ENCODE measurements at places on chromosomes 11 and 22.

GRCh38 chr11:27451244-27451965, 21.2 kb downstream of the LGR4 start:
- DNase-seq, result no peak

DNA sequence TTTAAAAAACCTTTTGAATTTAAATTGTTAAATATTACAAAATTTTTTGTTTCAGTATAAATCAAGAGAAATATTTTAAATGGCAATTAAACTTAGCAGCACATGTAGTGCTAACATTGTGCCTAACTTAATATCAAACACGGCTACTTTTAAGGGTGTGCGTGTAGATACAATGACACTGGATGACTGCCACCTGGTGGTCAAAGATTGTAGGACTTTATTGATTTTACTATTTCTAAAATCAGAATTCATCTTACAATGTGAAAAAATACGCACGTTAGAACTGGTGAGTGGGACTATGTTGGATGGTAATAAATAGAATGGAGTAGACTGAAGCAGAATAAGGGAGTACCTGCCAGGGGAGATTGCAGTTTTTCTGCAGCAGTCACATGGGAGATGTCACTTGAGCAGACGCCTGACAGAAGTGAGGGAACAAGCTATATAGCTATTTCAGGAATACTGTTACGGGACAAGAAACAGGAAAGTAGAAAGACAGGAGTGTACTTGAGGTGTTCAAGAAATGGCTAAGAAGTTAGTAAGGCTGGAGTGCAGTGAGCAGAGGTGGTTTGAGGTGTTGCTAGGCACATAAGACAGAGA, 52.9 kb downstream of the UVRAG start:
- DNase-seq, result peak; percentile 53

- no peak for DNase-seq
These were observed 65.5 kb downstream of the BMAL1 start for GRCh38 chr11:13343067-13343466.

DNA sequence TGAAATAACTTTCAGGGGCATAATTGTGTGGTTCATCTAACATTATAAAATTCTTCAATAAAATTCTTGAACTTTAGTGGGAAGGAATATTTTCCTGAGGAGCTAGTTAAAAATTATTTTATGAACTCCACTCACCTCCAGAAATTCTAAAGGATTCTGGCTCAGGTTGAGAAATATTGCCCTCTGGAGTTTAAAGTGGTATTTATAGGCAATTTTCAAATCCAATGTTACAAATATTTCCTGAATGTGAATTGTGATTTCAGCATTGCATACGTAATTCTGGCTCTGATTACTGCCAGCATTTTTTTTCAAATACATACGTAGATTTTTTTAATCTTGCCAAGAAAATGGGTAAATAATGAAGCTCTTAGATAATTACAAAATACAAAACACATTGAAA, 598.2 kb upstream of the ANO3 start:
- DNase-seq, result no peak

DNA sequence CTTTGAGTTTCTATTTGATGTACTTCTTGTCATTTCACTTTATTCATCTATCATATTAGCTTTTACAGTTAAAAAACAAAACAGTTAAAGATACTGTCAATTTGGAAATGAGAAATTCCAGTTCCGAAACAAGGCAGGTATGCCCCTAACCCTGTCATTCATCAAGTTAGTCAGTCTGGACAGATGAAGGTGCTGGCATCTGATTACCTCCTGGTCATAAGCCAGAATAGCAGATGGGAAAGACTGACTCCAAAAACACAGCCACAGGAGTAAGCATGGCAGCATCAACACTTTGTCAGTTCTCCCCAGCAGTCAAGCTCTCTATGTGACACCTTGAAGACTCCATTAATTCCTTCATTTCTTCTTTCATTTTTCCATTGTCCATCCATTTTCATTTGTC, 4.3 kb downstream of the LRRC51 start:
- peak; percentile 85 for DNase-seq

- DNase-seq, result no peak
These were observed 30.6 kb downstream of the KIAA1671 start for GRCh38 chr22:24983151-24983550.

- no peak for DNase-seq
These were observed 37.2 kb downstream of the PARVA start for GRCh38 chr11:12414611-12415010.

- DNase-seq, result no peak
These were observed 13.4 kb downstream of the APLNR start for GRCh38 chr11:57223601-57224000.

DNA sequence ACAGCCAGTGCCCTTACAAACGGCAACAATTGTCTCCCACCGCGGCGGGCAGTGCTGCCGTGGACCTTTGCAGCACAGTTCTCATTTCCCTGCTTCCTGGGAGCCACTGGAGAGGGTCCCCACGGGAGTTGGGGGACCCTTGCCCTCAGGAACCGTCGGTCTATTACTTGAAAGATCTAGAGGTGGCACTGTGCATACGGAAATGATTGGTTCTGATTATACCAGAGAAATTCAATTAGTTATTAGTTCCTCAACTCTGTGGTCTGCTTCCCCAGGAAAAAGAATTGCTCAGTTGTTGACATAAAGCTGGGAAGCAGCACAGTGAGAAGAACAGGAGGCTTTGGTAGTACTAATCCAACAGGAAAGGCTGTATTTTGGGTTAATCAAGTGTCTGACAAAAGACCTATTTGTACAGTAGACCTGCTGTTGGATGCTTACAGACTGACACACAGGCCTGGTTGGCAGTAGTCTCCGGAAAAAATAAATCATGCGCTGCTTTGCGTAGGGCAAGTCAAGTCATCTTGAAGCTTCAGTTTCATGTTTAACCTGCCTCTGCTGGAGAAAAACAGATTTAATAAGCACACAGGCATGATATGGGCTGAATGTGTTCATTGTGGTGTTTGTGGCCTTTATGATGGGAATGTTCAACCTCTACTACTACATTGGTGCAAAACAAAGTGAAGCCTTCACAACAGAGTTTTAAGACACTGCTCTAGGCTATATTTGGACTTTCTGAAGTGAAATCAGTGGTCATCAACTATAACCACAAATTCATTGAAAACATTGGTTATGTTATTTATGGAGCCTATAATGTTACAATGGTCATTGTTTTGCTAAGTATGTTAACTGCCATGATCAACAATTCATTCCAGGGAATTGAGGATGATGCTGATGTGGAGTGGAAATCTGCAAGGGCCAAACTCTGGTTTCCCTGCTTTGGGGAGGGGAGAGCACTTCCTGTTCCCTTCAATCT, 54.6 kb upstream of the SC5D start:
- no peak for DNase-seq

DNA sequence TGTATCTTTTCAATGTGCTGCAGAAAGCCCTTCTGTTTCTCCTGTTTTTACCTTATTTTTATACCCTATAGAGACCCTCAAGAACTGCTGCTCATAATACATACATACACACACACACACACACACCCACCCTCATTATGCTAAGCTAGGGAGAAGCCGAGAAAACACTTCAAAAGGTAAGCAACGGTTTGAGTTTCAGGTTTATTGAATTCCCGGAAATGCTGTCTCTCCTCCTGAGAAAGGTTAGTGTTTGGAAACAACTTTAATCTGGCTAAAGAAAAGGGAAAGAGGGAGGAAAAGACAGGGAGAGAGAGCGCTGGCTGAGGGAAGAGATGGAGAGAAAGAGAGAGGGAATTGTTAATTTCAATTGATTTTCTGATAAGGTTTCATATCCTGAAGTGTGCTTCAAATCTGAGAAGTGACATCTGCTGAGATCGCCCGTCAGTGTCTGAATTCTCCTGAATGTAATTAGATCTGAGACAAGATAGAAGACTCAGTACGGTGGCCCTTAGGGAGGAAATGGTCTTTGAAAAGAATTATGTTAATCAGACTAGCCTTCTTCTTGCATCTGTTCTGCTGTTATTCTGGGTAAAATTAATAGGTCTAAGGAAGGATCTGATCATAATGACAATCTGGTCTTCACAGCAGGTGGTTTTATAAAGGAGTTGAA, 169.1 kb downstream of the NXPE2 start:
- no peak for DNase-seq

GRCh38 chr11:19605520-19606371, 106.9 kb upstream of the NAV2 start:
- DNase-seq, result no peak

- DNase-seq, result no peak
These were observed 23.4 kb upstream of the CLMP start for GRCh38 chr11:123218451-123218850.

DNA sequence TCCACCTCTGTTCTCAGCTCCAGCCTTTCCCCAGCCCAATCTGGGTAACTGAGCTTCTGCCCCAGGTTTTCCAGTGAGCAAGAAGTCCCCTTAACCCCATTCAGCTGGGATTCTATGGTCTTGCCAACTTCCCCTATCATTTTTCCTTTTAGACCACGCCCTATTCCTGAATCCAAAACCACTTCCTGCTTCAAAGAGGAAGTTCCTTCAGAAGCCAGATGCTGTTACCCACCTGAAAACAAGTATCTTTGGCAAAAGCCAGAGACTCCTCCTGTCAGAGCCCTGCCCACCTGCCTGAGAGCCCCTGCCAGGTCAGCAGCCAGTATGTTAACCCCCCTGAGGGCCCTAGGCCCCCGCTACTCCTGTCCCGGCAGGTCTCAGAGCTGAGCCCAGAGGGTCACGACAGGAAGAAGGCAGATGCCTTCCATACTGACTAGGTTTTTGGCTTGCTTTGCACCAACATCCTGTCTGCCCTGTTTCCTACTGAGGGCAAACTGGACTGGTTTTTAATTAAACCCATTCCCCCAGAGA, 20.3 kb upstream of the MICAL2 start:
- DNase-seq, result no peak

DNA sequence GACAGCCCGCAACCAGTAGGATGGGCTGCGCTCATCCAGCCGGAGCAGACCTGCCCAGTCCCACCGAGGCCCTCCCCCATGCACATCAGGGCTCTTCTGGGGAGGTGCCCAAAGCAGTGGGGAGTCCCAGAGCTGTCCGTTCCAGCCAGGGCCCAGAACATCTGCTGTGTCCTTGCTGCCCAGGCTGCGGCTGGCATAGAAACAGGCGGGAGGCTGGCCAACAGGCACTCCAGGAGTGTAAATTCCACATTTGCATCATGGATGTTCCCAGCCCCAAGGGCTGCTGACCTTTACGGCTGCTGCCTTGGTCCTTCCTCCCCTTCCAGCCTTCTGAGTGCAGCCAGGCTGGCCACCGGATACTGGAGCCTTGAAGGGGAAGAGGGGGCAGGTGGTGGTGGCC, 30.0 kb upstream of the SYT7 start:
- DNase-seq, result no peak

- DNase-seq, result no peak
These were observed 50.4 kb upstream of the ARHGAP20 start for GRCh38 chr11:110762590-110762989.

DNA sequence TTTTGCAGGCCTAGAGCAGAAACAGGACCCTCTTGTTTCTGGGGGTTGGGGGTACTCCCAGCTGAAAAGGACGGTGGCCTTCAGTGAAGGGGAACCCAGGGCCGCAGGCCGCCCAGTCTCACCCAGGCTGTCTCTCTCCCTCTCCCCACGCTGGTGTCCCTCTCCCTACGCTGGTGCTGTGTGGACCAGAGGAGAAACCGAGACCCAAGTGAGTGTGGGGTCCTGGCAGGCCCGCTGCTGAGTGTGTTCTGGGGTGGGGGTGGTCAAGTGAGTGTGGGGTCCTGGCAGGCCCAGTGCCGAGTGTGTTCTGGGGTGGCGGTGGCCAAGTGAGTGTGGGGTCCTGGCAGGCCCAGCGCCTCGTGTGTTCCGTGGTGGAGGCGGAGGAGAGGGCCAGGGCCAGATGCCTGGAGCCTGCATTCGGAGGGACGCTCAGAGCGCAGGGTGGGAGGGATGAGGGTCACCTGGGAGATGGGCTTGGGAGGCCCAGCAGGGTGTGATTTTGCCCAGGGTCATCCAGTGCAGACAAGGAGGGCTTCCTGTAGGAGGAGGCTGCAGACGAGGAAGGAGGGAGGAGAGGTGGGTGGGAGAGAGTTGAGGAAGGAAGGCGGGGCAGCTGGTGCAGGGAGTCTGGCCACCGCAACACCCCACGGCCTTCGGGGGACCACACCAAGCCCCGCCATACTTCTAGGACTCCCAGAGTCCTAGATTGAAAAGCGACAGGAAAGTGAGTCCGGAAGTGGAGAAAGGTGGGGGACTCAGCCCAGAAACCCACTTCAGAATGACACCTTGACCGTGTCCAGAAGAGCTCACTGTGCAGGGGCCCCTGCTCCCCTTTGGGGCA, 10.3 kb downstream of the TNNT3 start:
- no peak for DNase-seq

GRCh38 chr11:69267395-69267805, 26.6 kb upstream of the MYEOV start:
- DNase-seq, result no peak

GRCh38 chr11:409008-409599, 5.7 kb downstream of the SIGIRR start:
- DNase-seq, result no peak

DNA sequence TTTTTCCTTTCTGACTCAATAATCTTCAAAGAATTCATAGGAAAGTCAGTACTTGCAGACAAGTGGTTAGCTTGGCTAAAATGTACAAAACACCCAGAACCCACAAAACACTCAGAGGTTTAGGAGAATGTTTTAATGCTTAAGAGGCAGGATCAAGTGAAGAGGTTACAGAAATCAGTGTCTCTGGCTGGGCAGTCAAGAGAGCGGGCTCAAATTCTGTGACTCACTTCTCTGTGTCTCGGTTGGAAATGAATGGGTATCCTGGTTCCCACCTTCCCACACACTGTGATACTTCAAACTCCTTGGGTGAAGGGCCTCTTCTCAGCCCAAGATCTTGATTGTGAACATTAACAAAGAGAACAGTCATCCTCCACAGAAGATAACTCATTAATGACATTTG, 3.8 kb downstream of the MPEG1 start:
- no peak for DNase-seq

- DNase-seq, result no peak
These were observed 75.4 kb upstream of the WNT7B start for GRCh38 chr22:46052331-46052771.

DNA sequence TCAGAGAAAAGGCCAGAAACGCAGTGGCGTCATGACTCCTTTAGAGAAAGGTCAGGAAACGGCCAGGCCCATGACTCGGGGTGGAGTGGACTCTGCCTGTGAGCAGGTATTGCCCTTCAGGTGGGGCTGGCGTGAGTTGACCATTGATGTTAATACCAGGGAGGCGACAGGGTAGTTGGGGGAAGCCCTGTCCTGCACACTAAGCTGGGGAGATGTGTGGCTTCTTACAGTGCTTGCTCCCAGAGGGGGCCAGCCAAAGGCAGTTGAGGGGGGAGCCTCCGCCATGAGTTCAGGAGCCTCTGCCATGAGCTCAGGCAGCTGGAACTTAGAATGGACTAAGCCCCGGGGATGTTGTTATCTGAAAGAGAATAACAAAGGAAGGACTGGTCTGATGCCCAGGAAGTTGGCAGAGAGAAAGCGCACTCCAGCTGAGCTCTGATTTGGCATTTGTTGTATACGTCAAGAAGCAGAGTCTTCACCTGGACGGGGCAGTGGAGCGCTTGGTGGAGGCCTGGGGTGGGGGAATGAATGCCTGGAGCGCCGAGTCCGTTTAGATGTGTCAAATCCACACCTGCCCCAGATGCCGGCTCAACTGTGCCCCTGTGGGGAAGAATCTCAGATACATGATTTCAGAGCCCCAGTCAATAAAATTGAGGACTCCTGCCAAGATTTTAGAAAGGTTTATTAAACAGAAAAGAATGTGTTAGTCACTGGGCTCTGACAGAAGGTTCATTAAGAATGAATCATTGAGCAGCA, 222.5 kb downstream of the TBC1D22A start:
- DNase-seq, result peak; percentile 42

GRCh38 chr11:41256041-41256440, 203.4 kb downstream of the LRRC4C start:
- DNase-seq, result no peak
